Astrocyte of the cerebellum (primary cell): ENCODE measurements at places on chromosomes 12 and 14.

- DNase-seq: no peak
These were observed 264.6 kb upstream of the TMTC1 start for GRCh38 chr12:30048371-30048770.

GRCh38 chr14:23816371-23816770 lies 137.2 kb upstream of the DHRS4 start:
- DNase-seq: no peak

DNA sequence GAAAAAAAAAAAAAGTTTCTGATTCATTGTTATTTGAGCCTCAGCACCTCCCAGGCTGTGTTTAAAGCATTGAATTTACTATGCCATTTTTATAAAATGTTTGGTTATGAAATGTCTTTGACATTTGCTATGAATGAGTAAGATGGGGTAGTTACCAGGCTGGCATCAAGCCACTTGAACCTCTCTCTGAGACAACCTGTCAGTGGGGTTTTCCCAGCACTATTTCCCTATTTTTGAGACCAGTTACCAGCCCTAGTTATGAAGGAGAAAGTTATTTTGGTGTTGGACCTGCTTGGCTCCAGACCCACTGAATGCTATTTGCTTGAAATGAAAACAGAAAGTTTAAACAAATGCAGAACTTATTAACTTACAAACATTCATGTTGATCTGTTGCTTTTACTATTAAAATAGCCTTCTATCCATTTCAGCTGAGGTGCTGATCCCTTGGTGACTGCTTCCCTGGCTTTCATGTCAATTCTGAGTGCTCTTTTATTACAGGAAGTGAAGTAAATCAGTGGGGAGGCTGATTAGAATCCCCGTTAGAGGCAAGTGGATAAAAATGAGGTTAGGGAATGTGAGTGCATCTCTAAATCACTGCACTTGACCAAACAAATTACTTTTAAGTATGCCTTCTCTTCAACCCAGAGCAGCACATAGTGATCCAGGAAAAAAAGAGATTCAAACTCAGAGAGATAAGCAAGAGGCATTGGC lies 37.8 kb downstream of the LLPH start:
- no peak for DNase-seq

DNA sequence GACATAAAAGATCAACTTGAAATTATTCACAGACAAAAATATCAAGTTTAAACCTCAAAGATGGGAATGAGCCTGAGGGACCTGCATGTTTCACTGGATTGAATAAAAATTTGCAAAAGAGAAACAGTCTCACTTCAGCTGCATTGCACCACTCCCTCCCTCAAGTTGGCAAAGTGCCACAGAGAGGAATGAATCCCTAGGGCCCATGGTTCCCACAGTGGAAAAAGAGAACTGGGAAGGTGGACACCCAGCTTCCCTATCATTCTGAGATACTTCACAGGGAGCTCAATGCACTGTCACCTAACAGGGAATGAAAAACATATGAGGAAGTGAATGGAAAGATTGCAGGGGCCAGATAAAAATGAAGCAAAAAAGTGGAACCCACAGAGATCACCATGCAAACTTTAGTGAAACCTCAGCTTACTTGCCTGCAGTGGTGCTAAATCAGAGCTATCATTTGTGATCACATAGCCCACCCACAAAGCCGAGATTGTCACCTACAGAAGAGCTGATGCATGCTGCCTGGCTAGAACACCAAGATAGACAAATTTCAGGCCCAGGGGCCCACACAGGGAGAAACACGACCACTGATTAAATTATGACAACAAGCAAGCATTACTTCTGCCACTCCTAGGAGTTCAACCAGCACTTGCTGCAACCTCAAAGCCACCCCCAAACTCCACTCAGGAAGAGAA lies 911.3 kb downstream of the LRFN5 start:
- DNase-seq: no peak

DNA sequence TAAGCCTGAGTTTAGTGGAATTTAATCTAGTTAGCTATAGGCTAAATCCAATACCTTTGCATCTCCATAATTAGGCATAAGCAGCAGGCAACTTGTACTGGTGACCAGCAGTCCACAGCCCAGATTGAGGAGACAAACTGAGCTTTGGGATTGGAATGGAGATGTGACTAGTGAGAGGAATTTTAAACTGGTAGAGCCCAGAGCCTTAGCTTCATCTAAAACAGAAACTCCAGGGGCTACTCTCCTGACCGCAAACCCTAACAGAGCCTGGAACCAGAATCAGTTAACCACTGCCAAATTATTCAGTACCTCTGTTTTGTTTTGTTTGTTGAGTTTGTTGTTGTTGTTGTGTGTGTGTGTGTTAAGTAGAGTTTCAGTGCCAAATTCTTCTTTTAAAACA lies 53.2 kb downstream of the TSPAN19 start:
- DNase-seq: no peak

- no peak for DNase-seq
These were observed 73.7 kb upstream of the CISTR start for GRCh38 chr12:53825246-53826081.

DNA sequence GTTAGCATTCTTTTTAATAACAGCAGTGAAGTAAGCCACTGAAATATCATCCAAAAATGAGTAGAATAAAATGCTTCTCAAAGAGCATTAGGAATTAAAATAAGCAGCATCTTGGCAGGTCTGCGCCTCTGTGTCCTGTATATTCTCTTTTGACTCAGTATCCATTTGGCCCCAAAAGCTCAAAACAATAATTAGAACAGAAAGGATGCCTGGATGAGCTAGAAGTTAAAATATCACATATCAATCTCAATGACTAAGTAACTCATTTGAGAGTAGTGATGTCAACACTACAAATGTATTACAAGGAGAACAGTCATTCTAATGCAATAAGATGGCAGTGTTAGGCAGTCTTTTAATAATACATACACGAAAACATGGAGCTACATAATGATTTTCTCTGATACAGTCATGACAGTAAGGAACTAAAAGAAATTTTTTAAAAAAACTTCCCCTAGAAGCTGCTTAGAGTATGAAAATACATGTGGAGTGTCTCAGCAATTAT lies 160.9 kb upstream of the ABCD2 start:
- DNase-seq: no peak

- DNase-seq: peak; percentile 28
These were observed 74.9 kb downstream of the TSPAN9 start for GRCh38 chr12:3152011-3152511.

DNA sequence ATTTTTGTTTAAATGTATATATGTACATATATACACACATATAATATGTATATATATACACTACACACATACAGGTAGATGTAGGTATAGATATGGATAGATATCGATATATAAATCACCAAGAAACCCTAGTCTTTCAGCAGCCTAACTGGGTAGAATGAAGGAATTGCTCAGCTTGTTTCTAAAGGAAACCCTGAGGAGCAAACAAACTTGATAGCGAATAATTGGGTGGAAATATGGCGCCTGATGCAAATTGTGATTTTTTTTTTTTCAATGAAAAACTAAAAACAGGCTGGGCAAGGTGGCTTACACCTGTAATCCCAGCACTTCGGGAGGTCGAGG lies 254 bp upstream of the CCDC177 start:
- no peak for DNase-seq

- no peak for DNase-seq
These were observed 63.2 kb upstream of the LTA4H start for GRCh38 chr12:96098631-96099030.

DNA sequence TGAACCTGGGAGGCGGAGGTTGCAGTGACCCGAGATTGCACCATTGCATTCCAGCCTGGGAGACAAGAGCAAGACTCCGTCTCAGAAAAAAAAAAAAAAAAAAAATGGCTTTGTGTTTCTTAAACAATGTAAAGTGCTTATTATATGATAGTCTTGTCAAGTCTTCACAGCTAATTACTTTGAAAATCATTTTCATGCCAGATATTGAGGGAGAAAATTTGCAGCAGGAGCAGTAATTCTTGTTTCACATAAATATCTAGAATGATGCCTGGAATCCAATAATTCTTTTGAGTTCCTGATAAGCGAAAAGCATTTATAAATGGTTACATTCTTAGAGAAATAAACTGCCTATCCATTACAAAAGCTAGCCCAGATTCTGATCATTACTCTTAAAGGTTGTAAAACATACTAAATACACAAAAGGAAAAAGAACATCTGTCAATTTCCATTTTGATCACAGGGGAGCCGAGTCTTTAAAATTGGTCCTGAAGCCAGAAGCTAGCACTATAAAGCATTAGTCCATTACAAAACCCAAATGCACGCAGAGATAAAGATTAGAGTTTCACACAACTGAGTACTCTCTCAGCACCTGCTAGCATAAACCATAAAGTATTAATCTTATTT lies 50.3 kb downstream of the IFT81 start:
- no peak for DNase-seq

GRCh38 chr14:24113379-24113800 lies 1.2 kb upstream of the DCAF11 start:
- no peak for DNase-seq

DNA sequence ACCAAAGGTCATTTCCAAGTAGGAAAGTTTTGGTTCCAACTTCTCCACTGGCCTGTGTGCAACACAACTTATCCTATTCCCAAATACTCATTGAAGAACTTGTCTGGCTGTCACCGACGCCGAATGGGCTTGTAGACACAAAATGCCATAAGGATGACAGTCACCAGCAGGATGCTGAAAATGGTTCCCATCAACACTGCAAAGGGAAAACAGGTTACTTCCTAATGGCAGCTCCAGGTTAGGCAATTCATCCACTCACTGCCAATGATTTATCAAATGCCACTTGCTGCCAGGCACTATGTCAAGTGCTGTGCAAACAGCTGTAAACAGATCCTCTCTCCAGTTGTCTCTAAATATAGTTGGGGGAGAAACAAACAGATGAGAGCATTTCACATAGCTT lies 6.1 kb downstream of the C12orf76 start:
- no peak for DNase-seq

DNA sequence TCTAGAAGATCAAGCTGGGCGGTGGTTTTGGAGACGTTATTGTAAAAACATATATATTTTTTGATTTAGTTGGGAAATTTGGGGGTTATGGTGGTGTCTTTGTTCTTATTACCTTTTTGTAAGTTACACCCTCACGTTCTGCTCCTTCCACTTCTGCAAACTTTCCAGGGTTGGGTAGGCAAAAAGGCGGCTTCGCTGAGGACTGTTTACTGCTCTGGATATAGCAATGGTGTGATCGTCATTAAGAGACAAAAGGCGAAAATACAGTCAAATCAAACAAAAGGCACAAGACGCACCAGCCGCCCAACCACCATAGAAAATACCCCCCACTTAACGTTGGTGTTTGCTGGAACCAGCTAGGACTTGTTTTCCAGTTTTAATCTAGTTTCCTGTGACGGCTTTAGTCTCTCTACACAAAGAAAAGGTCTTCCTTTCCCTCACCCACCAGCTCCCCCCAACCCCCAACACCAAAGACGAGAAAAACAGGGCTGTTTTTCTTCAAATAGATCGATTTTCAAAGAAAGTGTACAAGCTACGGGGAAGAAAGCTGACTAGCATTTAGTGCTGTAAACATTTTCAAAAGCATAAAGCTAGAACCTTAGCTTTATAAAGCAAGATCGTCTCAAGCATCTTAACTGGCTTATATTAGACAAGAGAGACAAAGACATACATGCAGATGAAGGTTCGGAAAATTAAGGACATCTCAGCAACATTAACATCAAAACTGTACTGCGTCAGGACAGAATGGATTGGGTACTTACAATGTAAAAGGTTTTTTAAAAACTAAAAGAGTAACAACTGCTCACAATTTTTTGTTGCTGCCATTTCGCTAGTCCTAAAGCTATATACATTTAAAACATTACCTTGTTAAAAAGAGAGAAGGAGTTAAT lies 2.0 kb upstream of the SETD1B start:
- DNase-seq: no peak

- no peak for DNase-seq
These were observed 207.3 kb upstream of the PRKD1 start for GRCh38 chr14:30134936-30135335.

DNA sequence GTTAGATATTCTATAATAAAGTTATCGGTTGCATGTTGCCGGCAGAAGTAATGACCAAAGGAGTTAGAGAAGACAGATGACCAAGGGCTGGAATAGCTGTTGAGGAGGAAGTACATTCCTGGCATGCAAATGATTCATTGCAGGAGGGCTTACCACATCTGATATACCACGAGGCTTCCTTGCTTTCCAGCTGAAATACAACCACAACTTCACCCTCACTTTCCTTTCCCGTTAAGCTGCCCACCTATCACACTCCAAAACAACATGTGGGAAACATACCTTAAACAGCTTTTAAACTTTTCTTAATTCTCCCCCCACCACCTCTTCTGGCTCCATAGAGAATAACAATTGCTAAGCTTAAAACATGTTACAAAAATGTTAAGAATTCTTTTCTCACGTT lies 594.1 kb downstream of the NRXN3 start:
- DNase-seq: peak; percentile 96

- no peak for DNase-seq
These were observed 109.1 kb downstream of the VCPKMT start for GRCh38 chr14:50007123-50007903.

- DNase-seq: no peak
These were observed 20.8 kb downstream of the FAM222A start for GRCh38 chr12:109734219-109735000.

GRCh38 chr12:6767353-6768319 lies 1.5 kb downstream of the PTMS start:
- DNase-seq: no peak

DNA sequence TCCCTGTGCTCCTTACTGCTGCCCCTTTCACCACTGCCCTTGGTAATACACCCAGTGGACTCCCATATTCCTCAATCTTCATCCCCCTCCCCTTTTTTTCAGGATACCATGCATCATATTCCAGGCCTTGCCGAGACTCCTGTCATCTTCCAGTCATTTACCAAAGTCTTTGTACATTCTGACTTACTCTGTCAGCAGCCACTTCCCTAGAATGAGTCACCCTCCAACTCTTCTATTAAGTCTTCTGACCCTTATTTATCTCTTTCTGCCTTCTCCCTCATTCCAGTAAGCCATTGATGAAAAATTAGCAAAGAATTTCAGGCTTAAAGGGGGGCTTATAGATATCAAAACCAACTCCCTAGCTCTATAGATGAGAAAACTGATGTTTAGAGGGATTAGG lies 128.0 kb downstream of the STXBP6 start:
- no peak for DNase-seq

DNA sequence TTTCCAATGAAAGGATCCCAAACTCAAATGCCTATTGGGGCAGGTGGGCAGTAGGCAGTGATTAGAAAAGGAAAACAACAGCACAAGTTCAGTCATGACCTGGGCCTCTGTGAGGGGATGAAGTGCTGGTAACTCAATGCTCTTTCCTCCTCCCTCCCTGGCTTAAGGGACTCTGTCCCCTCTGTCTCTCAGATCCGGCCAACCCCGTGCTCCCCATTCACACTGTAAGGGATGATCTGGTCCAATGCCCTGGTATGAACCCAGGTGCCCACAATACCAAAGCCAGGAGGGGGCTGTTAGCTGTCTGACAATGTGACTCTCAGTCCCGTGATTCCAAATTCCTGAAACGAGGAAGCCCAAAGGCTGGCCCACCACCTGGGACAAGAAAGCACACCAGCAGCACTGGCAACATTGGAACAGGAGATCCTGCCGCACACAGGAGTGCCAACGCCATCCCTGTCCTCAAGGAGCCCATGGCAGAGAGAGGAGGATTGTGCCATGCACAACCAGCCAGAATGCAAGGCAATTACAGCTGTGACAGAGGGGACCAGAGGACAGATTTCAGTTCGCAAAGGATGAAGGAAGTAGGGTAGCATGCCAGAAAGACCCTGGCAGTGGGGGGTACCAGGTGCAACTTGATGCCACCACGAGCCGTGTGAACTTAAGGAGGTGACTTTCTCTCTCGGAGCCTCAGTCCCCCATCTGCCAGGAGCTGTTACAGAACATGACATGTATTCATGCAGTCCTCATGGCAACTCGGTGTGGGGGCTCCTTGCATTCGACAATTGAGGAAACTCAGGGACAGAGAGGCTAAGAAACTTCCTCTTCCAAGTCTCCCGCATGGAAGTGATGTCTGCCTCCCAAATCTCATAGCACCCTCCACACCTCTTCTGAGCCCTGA lies 37.6 kb downstream of the SERPINA3 start:
- no peak for DNase-seq
